ENCODE measurements at places on chromosomes 12 and 14. TPM values are rescaled to one million over a fixed set of nuclear protein-coding genes. Genes with fewer than 3 reads are reported as not detected.
A peak's percentile ranks its signal among the peaks of the same experiment; 100 is the strongest.

DNA sequence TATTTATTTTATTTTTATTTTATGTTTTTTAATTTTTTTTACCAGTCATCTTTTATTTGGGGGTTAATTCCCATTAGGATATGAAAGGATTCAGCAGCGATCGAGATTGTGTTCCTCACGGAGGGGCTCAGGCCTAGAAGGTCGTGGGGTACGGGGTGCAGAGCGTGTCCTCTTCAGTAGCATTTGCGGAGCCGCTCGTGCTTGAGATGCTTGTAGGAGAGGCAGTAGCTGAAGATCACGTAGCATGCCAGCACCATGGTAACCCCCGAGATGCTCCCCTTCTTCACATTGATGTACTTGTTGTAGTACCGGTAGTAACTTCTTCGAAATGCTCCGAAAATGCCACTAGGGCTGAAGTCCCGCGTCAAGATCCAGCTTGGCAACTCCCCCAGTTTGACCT, 40.5 kb upstream of the PLEKHG6 start:
- no peak for DNase-seq

SLC10A1 gene
- total RNA-seq: not detected

- DNase-seq: no peak
Measured at GRCh38 chr12:51448618-51449256, 24.1 kb downstream of the SLC4A8 start.

DNA sequence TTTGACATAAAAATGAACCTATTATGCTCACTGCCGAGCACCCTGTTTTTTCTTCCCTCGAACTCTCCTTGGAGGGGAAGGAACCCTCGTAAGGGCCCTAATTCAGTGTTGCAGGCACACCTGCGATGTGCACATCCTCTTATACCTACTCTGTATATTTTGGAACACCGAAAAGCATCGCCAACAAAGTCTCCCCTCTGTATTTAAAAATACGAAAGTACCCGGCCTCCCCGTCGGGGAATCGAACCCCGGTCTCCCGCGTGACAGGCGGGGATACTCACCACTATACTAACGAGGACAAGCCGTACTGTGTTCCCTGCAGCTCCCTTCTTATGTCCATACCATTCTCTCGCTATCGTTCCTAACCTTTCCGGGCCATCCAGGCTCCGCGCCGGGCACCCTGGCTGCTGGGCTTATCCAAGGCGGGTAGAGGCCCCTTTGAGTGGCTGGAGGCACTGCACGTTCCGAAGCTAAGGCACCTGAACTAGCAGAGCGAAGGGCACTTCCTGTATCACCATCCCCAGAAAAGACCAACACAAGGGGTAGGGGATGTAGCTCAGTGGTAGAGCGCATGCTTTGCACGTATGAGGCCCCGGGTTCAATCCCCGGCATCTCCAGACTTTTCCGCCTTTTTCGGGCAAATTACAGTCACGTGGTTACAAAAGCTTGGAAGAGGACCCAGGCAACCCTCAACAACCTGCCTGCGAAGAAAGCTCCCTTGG, 25.1 kb upstream of the UBC start:
- DNase-seq: peak; percentile 88

GRCh38 chr14:97916669-97917568, 1119.7 kb downstream of the VRK1 start:
- no peak for DNase-seq

DNA sequence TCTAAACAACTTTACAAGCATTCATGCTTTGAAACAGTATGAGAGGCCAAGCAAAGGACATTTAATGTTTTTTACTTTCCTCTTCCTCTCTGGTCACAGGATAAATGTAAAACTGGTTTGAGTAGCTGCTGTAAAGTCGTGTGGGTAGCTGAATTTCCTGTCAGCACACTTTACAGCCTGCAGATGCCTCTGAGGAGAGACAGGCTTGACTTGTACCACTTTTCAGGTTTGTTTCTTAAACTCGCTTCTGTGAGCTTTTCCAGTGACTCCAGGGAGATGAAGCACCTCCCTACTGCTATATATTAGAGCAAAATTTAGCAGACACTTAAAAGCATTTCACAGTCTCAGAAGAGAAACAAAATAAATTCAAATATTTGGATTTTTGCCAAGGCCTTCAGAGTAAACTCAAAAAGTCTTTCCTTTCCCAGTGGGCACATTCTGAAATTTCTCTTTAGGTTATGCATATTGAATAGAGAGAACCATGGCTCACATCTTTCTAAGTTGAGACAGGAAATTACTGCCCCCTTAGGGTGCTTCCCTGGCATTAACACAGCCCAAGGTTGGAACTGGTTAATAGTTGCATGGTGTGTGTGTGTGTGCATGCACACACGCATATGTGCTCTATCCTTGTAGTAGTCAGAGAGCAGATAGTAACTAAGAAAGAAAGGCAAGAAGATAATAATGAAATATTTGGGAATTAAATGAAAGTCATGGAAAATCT, 557.3 kb upstream of the MIS18BP1 start:
- DNase-seq: peak; percentile 21

SLC38A4 gene
- 0.23 TPM for total RNA-seq

DDN gene
- total RNA-seq: 11.5 TPM

- DNase-seq: no peak
Measured at GRCh38 chr14:93736378-93737014, 51.8 kb downstream of the PRIMA1 start.
